ENCODE measurements at places on chromosomes 4 and X. TPM values are rescaled to one million over a fixed set of nuclear protein-coding genes. Genes with fewer than 3 reads are reported as not detected.

- H3K27me3 ChIP-seq, result no peaks in the 10 kb centered on the region
- no peak overlapping the region for H3K4me3 ChIP-seq
- H3K27ac ChIP-seq, result no peak overlapping the region
Measured at GRCh38 chr4:64617800-64618199, 208.6 kb upstream of the TECRL start.

Gene C4orf50
- total RNA-seq, result 0.09 TPM

DNA sequence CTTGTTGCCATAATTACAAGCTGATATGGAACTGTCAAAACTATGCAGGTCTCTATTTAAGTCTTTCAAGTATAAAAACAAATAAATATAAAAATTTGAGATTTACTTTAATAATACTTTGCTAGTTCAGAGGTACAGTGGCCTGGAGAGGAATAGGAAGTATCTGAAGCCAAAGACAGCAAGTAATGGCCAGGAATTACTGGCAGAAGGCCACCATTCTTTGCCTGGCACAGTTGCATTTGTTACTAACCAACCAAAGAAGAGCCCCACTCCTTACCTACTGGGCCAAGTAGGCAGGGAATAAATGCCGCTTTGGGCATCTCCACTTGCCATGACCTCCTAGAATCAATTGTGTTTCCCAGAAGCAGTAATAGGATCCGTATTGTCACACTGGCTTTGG, 13.8 kb upstream of the ADAMTS3 start:
- DNase-seq, result no peak
- no peaks in the 10 kb centered on the region for H3K36me3 ChIP-seq
- no peak overlapping the region for H3K4me3 ChIP-seq

GRCh38 chr4:25351777-25352416, 25.2 kb upstream of the ANAPC4 start:
- no peak overlapping the region for H3K27ac ChIP-seq
- no peak overlapping the region for H3K4me3 ChIP-seq
- H3K27me3 ChIP-seq, result no peaks in the 10 kb centered on the region
- peaks cover 17% of the 10 kb centered on the region for H3K36me3 ChIP-seq
- DNase-seq, result no peak
- no peaks in the 10 kb centered on the region for H3K4me1 ChIP-seq

- H3K36me3 ChIP-seq, result peaks cover 11% of the 10 kb centered on the region
- no peaks in the 10 kb centered on the region for H3K27me3 ChIP-seq
- H3K4me1 ChIP-seq, result peaks cover 10% of the 10 kb centered on the region
- DNase-seq, result no peak
- H3K27ac ChIP-seq, result no peak overlapping the region
- no peak overlapping the region for H3K4me3 ChIP-seq
Measured at GRCh38 chr4:185244763-185245162, 35.4 kb downstream of the SNX25 start.

DNA sequence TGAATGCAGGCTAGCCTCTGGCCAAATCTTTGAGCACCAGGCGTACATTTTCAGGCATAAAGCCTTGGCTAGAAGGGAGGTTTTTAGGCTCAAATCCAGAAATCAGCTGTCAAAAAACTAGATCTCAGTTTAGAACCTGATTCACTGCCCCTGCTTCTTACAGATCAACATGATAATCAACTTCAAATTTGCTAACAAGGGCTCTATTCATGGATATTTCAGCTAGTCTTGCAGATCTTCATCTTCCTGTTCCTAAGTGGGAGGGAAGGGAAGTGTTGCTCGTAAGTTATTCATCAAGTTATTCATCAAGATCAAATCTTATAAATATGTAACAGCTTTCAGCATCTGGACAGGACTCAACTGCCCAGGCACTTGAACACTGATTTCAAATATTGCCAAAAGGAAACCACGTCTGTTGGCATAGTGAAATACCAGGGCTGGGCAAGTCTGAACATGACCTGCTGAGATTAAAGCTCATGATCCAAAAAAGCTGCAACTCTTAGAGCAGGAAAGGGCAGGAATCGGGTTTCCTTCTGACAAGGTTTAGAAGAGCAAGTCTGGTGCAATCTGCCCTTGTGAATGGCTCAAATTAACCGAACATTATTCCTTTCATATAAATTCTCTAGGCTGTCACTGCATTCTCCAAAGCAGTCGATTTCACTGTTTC, 200.3 kb downstream of the PDGFC start:
- no peaks in the 10 kb centered on the region for H3K27me3 ChIP-seq
- DNase-seq, result no peak
- H3K4me1 ChIP-seq, result peaks cover 28% of the 10 kb centered on the region
- peak overlapping the region; percentile 28 for H3K27ac ChIP-seq
- H3K36me3 ChIP-seq, result no peaks in the 10 kb centered on the region
- peak overlapping the region; percentile 22 for H3K4me3 ChIP-seq

DNA sequence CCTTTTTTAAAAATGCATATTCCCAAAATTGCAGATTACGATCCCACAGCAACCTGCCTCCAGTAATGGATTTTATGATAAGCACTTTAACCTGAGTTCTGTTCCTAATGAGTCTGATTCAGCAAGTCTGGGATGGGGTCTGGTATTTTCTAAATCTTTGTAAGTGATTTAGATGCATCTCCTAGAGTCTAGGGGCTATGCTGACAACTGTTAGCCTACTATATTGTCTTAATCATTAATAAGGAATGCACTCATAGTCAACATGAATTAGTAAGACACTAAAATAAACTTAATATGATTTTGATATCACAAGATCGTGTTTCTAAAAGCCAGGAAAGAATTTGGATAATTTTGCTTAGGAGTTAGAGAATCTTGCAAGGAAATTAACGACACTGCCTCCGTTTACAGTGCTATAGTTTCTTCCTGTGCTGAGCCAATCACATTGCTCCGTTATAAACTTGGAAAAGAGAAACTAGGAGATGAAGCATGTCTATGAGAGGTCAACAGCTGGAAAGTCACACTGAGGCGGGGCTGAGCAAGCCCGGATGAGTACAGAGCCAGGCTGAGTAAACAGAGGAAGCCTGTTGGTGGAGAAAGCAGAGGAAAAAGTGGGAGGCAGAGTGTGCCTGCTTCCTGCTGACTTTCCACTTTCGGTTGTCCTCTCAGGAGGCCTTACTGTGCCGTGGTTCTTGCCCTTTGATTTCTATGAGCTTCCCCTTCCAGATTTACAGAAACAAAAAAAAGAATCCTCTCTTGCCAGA, 5.4 kb downstream of the SCARB2 start:
- H3K4me1 ChIP-seq, result peaks cover 91% of the 10 kb centered on the region
- H3K36me3 ChIP-seq, result no peaks in the 10 kb centered on the region
- peak; percentile 77 for DNase-seq
- no peaks in the 10 kb centered on the region for H3K27me3 ChIP-seq
- peak overlapping the region; percentile 37 for H3K4me3 ChIP-seq
- H3K27ac ChIP-seq, result peak overlapping the region; percentile 97

DNA sequence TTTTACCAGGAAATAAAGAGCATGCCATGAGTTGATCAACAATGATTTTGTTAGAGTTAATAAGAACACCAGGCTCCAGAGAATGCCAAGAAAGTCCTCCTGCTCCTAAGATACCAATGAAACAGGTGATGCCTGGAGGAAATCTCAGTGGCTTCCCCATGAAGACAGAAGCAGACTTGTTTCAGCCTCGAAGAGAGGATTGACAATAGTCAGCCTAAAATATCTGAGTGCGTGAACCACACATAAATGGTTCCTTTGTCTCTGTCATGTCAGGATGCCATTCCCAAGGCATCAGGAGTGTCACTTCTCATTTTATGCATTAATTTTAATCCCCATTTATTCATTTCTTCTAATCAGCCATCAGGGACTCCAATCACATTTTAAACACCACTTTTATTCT, 69.6 kb downstream of the PHOX2B start:
- H3K4me1 ChIP-seq, result no peaks in the 10 kb centered on the region
- H3K4me3 ChIP-seq, result no peak overlapping the region
- no peak for DNase-seq
- H3K27me3 ChIP-seq, result no peaks in the 10 kb centered on the region

Gene EVC2
- 4.9 TPM for total RNA-seq

Gene GRIA3
- total RNA-seq, result 0.47 TPM

DNA sequence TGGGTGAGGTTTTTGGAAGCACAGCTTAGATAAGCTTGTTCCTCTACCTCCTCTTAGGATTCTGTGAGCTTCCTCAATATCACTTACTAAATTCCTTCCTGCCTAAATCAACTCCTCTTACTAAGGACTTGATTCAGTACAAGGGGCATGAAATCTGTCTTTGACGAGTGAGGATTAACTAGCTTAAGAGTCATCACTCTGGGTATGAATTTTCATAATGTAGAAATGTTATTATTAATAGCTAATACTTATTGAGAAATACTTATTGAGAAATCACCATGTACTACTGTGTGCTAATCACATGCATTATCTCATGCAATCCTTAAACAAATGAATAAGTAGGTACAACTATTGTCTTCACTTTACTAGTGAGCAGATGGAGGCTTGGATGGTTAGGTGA, 28.6 kb downstream of the TRPC3 start:
- H3K27ac ChIP-seq, result no peak overlapping the region
- H3K4me3 ChIP-seq, result no peak overlapping the region
- no peaks in the 10 kb centered on the region for H3K4me1 ChIP-seq
- no peak for DNase-seq
- no peaks in the 10 kb centered on the region for H3K27me3 ChIP-seq
- H3K36me3 ChIP-seq, result no peaks in the 10 kb centered on the region

DNA sequence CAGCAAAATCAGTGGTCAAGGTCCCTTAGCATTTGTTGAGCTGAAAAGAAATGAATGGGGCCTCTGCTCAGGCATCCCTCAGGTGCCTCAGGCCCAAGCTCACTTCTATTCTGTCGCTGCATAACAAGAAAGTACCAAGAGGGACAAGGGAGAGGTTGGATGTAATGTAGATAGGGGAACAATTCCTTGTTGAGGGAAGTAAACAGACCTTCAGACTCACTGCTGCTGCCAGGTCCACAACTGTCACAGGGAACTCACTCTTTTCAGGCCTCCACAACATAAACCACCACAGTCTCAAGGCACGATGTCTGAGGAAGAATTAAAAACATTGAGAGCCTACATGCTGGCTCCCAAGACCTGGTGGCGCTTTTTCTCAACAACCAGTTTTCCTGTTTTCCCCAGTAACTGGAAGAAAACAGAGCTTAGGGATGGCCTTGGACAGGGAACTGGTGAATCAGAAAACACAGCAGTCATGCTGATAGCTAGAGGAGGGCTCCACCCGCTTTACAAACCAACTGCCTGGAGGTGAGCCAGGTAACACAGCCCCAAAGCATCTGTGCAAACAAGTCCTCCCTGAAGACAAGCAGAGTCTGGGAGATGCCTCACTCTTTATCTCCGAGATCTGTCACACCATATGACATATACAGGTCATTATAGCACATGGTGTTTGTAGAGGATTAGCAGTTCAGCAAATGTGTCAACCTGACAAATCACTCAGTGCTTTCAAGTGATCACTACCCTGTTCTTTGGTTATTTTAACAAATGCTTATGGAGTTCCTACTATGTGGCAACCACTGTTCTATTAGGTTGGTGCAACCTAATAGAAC, 14.3 kb upstream of the AWAT1 start:
- no peak overlapping the region for H3K4me3 ChIP-seq
- DNase-seq, result no peak
- no peaks in the 10 kb centered on the region for H3K4me1 ChIP-seq
- H3K36me3 ChIP-seq, result no peaks in the 10 kb centered on the region
- no peak overlapping the region for H3K27ac ChIP-seq

Gene IRS4
- 0.09 TPM for total RNA-seq

DNA sequence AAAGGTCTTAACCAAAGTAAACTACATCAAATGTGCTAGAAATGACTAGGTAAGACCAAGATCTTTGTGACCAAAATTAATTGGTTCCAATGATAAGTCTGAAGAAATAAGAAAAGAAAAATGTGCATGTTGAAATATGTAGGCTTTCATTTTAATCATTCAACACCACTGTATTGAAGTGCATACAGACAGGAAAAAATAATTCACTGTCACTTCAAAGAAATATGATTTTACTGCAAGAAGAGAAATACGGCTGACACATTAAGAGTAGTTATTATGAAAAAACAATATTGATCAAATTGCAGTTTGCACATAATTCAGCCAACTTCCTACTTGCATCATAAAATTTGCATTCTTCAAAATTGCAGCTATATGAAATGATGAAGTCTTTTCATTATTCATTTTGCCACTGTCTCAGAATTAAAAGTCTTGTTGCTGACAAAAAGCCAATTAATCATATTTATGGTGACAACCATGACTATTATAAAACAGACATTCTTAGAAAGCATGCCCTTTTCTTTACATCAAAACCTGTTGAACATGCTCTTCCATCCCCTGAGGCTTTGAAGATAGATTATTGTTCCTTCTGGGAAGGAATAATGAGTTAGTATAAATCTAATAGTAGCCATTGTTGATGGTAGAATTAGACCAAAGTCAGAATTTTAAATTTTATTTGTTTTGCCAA, 405.9 kb upstream of the MAD2L1 start:
- no peaks in the 10 kb centered on the region for H3K4me1 ChIP-seq
- no peak overlapping the region for H3K4me3 ChIP-seq
- no peak overlapping the region for H3K27ac ChIP-seq

DNA sequence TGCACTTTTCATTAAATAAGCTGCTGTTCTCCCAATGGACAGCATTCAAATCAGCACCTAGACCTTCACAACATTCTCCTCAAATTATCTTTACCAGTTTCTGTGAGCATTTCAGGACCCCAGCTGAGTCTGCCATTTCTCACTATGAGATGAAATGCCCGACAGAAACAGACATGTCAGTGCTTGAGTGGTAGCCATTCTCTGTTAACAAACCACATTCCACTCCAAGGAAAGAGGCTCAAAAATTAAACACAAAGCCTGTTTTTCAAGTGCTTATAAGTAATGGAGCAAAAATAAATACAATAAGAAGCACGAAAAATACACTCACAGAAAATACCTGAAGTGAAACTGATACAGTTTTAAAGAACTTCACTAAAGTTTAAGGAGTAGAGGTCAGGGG, 320.2 kb upstream of the PRPS2 start:
- no peak for DNase-seq
- H3K27ac ChIP-seq, result no peak overlapping the region
- H3K4me3 ChIP-seq, result no peak overlapping the region
- no peaks in the 10 kb centered on the region for H3K36me3 ChIP-seq
- no peaks in the 10 kb centered on the region for H3K27me3 ChIP-seq

- H3K36me3 ChIP-seq, result no peaks in the 10 kb centered on the region
- no peak overlapping the region for H3K27ac ChIP-seq
- H3K27me3 ChIP-seq, result peaks cover 48% of the 10 kb centered on the region
- DNase-seq, result peak; percentile 55
Measured at GRCh38 chr4:1512738-1513660, 106.8 kb upstream of the NKX1-1 start.
